ENCODE measurements at places on chromosomes 12 and 14.
A peak's percentile ranks its signal among the peaks of the same experiment; 100 is the strongest.

GRCh38 chr12:128474916-128475315 is 207.9 kb downstream of the TMEM132C start:
- DNase-seq, result no peak

DNA sequence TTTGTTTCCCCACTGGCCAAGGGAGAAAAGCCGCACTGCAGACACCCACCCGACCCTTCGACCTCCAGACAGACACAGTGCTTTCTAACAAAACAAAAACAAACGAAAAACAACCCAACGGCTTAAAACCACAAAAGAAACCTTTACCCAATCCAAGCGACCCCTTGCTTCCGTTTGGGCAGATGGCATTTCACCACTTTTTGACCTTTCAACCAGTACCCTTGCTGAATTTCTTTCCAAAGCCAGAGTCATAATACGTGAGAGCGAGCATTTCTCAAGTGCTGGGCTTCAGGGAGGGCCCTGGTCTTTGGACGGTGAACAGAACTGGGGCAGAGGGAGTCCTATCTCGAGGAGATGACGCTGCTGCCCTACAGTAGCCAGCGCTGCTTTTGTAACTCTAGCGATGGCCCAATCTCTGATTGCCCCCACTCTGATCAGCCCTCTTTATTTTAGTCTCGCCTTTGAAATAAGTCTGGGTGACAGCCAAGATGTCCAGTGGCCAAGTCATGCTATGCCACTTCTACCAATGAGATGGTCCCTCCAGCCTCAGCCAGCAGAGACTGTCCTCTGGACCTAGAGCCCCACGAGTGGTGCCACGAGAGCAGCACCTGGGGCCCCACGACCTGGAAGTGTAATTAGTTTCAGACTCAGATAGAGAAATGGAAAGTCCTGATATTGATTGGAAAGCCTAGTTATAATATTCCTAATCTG is 21.9 kb upstream of the ADIPOR2 start:
- no peak for DNase-seq

DNA sequence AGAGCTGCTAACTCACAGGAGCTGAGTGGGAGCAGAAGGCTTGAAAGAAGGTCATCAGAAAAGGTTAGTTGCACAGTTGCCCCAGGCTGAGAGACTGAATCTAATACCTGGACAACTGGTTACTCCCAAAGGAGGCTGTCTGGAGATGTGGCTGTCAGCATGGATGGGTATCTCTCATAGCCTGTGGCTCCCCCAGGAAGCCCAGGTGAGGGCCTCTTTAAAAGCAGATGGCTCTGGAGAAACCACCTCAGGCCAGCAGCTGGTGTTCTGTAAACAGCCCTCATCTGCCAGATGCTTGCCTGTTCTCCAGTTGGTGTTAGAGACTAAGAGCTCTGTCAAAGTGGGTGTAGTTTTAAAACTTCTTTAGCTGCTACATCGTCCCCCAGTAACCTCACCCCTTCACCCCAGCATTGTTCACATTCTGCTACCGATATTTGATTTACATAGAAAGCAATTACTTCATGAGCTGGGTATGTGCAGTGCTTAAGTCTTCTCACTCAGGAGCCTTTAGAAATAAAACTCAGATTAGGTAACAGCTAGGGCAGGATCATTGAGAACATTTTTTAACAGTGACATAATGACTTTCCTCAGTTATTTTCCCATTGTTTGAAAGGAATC is 25.8 kb downstream of the DACT1 start:
- no peak for DNase-seq

- DNase-seq, result no peak
Measured at GRCh38 chr14:24234095-24235005, 1.6 kb downstream of the GMPR2 start.

DNA sequence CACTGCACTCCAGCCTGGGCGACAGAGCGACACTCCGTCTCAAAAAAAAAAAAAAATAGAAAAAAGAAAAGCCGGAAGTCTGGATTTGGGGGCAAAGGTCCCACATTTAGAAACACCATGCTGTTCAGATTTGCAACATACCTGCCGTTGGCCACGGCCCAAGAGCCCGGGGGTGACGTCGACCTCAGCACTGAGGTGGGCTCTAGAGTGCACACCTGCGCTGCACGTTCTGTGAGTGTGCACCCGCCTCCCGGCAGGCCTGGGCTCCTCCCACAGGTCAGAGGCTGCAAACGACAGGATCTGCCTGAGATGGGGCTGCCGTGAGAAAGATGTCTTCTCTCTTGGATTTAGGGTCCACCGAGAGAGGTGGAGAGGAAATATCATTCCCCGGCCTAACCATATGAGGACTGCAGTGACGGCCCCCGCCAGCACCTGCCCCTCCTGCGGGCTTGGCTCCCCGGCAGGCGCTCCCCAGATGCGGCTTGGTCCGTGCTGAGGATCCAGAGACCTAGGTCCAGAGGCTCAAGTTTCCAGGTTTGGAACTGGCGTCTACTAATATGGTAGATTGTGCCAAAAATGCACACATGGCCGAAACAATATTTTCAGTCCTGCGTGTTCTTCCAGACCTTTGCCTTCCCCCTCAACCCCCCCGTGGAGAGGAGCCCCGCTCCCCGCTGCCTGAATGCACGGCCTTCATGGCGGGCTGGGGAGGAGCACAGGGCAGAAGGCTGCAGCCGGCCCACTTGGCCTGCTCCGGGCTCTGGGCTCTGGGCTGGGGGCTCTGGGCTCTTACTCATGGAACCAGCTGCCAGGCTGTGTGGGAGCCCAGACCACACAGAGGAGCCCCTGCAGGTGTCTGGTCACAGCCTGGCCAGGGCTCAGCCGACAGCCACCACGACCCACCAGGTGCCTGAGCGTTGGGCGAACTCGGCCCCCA is 58.8 kb upstream of the FBRSL1 start:
- no peak for DNase-seq

DNA sequence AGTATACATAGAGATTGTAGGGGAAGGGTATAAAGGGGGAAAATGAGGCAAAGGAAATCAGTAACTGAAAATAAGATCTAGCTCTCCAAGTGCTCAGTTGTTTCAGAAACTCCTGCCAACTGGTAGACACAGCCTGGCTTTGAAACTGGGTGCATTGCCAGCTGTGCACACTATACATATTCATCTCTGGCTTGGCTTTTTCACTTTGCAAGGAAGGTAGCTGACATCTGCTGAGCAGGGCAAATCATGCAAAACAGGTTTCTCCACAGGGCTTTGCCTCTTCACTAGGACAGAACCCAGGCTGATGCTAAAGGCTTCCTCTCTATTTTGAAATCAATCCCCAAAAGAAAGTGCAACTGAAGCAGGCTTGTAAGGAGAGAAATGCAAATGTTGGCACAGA is 101.5 kb downstream of the HELB start:
- no peak for DNase-seq

- DNase-seq, result no peak
Measured at GRCh38 chr12:51051787-51052186, 3.7 kb downstream of the LETMD1 start.

DNA sequence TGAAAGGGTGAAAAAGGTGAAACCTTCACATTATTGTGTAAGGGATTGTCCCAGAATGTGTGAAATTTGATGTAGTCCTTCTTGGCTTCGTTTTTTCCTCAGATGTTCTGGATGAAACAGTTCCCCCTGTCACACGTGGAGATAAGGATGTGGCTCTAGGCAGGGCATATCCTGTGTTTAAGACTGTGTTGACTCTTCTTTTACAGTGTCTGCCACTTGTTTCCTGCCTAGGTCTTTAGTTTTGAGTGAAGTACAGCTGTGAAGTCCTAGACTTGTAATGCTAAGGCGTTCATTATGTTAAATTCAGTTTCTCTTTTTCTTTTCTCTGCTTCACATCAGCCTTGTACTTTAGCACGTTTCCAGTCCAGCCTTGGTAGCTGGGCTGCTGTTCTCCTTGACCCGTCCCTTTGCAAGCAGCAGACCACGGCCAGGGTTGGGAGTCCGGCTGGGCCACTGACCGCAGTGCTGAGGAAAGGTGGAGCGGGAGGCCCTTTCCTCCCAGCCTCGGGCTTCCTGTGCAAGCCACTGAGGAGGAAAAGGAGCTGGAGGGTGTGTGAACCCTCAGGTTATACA is 59.1 kb downstream of the RASSF3 start:
- peak; percentile 66 for DNase-seq

Measured in activated naive CD4-positive, alpha-beta T cell treated with anti-CD3 and anti-CD28 coated beads, Interleukin-2, amount 10 ng/mL, durations not matched to agents 7 days and 5 days (primary cell).